Right forelimb (tissue), 1 donor: ENCODE measurements at places on chromosomes 1 and 21.
A peak's percentile ranks its signal among the peaks of the same experiment; 100 is the strongest.

GRCh38 chr1:66834926-66835325 is 33.9 kb upstream of the INSL5 start:
- no peak for DNase-seq

GRCh38 chr1:53076165-53076564 is 14.2 kb downstream of the PODN start:
- no peak for DNase-seq

GRCh38 chr1:76820028-76820427 is 47.3 kb upstream of the ST6GALNAC5 start:
- no peak for DNase-seq

GRCh38 chr21:44893948-44894656 is 20.6 kb upstream of the PTTG1IP start:
- DNase-seq: no peak

DNA sequence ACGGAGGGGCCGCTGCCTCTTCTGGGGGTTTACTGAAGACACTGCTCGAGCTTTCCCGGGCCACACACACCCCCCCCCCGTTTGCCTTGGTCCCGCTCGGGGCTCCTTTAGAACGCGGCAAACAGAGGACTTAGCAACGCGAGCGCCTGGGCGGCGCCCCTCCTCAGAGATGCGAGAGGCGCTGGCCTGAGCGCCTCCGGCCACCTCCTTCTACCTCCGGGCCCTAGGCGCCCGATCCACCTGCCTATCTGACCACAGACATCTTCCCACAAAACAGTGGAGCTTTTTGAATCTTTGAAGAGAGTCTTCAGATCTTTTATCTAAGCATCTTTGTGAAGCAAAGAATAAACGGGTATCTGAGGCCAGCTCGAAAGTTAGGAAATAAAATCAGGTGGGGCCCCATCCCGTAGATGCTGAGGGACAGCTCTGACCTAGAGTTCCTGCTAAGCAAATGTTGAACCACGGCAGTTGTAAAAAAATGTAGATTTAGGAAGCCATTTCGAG is 436 bp upstream of the TTLL7 start:
- DNase-seq: no peak

DNA sequence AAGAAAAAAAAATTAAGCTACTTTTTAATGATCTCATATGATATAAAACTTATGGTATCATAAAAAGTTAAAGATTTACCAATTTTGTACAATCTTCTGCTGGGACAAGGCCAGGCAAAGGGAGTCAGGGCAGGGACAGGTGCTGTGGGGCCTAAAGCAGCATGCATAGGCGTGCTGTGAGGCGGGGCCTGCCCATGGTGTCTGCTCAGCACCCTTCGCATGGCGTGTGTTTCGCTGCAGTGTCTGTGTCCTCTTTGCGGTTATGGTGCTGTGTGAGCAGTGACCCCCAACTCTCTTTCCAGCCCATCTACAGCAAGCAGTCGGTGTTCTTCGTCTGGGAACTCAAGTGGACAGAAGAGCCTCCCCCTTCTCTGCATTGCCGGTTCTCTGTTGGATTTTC is 13.4 kb upstream of the PWP2 start:
- no peak for DNase-seq

GRCh38 chr1:228332797-228333738 is 73.6 kb downstream of the TRIM11 start:
- DNase-seq: peak; percentile 36

GRCh38 chr1:76144247-76144646 is 69.7 kb downstream of the ST6GALNAC3 start:
- no peak for DNase-seq

DNA sequence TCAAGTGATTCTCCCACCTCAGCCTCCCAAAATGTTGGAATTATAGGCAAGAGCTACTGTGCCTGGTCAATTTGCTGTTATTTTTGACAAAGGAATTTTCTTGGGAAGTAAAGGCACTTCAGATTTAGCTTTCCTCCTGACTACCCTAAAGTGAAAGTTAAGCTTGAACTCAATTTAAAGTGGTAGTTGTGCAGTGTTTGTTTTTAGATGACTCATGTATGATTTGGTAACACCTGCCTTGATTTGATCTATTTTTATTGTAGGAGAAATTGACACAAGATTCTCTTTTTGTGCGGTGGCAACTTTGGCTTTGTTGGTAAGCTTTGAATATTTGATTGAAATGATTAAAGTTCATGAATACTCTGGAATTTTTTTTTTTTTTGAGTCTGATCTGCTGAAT is 5.0 kb downstream of the RABGGTB start:
- DNase-seq: no peak

- DNase-seq: no peak
Measured at GRCh38 chr1:213484333-213484732, 433.3 kb downstream of the RPS6KC1 start.

- no peak for DNase-seq
Measured at GRCh38 chr1:24120965-24121364, 9.0 kb upstream of the MYOM3 start.

GRCh38 chr1:85911742-85912141 is 203.5 kb upstream of the ZNHIT6 start:
- DNase-seq: no peak

DNA sequence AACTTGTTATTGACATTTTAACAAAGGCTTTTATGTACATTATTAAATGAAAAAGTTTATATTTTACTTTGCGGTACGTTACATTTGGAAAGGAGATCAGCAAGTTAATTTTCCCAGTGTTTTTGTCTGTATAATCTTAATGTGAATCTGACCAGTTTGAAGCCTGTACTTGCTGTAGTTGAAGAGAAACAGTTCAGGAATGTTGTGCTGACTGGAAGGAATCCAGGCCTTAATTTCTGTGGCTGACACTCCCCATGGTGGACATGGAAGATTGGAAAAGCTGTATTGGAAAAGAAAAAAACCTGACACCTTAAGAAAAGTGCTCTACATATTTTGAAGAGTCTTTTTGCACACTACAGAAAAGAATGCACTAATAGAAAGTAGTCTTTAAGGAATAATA is 15.5 kb downstream of the LEPR start:
- no peak for DNase-seq

- DNase-seq: no peak
Measured at GRCh38 chr1:68623700-68624099, 126.8 kb upstream of the DEPDC1 start.

- no peak for DNase-seq
Measured at GRCh38 chr1:88398338-88398737, 285.7 kb upstream of the PKN2 start.

GRCh38 chr1:175331891-175332290 is 139.3 kb upstream of the KIAA0040 start:
- no peak for DNase-seq

DNA sequence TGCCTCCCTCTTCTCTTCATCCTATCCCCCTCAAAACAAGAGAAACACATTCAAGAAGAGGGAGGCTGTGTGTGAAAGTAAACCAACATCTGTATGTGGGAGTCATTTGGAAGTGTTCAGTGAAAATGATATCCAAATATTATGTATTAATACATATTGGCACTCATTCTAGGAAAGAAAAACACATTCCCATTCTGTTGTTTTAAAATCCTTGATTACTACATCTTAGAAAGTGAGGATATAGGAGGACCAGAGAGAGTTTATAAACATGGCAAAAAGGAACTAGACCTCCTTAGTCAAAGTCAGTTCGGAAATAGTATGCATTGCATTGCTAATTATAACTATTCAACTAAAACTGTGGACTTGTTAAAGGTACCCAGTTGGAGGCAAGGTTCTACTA is 786.6 kb downstream of the ADGRL2 start:
- no peak for DNase-seq

- no peak for DNase-seq
Measured at GRCh38 chr1:65429806-65430205, 9.3 kb downstream of the LEPR start.

DNA sequence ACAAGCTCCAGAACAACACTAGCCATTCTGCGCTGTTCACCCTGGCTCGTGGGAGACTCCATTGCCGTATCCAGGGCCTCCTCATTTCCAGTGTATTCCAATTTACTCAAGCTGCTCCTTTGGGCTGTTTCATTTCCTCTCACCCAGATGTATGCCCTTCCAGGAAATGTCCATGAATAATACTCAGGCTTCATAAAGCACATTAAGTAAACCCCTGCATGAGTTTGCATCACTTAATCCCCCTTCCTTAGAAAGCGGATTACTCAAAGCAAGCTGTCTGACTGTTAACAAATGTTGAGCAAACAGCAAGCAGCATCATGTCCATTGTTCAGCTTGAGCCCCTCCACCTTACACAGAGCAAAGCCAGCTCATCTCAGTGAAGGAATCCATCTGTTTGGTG is 403.6 kb upstream of the PBX1 start:
- no peak for DNase-seq

DNA sequence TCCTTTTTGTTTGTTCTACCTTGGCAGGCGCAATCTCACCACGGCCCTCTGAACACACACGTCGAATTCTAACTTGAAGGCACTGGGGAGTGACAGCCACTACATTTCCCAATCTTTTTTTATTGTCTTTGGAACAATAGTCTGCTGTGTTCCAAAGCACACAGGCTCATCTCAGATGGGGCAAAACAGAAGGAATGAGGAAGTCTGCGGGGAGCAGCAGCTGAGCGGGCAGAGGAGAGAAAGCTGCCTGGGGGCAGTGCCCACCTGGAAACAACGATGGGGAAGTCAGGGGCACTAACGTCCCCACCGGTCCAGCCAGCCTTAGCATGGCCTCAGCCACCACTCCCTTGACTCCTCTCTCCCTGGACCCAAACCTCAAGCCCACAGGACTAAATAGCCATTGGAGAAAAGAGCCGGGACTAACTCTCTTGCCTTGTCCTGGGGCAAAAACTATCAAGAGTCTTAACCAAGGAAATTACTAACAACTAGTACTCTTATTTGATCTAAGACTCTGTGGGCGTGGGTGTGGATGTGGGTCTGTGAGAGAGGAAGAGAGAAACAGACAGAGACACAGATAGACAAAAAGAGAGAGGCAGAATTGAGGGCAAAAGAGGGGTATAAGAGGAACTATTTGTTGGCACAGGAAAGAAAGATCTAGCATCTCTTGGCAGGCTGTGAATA is 34.2 kb downstream of the SYF2 start:
- DNase-seq: no peak

- no peak for DNase-seq
Measured at GRCh38 chr1:228144193-228144992, 4.3 kb downstream of the GUK1 start.

DNA sequence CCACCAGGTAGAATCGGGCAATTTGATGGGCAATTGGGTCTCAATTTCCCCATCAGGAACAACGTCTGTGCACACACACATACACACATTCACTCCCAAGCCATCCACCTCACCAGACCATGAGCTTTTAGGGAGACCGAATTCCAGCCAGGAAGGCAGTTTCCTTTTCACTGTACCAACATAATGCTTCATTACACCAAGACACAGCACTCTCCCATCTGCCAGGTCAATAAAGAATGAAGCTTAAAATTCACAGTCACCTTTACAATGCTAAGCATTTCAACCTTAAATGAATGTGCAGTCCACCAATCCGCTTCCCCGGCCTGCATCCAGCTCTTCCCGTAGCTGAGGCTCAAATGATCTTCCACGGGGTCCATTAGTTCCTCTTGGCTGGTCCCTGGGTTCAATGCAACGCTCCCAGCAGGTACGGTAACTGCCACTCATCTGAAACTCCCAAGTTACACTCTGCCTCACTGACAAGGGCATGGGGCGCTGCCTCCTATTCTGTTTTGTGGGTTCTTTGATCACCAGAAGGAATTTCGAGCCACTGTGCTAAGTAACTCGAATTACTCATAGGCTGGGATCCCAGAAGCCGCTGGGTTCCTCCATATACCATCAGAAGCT is 105.0 kb downstream of the SIM2 start:
- DNase-seq: no peak
